NCI-H2171 (cell line): ENCODE measurements at places on chromosomes 13 and 19.

DNA sequence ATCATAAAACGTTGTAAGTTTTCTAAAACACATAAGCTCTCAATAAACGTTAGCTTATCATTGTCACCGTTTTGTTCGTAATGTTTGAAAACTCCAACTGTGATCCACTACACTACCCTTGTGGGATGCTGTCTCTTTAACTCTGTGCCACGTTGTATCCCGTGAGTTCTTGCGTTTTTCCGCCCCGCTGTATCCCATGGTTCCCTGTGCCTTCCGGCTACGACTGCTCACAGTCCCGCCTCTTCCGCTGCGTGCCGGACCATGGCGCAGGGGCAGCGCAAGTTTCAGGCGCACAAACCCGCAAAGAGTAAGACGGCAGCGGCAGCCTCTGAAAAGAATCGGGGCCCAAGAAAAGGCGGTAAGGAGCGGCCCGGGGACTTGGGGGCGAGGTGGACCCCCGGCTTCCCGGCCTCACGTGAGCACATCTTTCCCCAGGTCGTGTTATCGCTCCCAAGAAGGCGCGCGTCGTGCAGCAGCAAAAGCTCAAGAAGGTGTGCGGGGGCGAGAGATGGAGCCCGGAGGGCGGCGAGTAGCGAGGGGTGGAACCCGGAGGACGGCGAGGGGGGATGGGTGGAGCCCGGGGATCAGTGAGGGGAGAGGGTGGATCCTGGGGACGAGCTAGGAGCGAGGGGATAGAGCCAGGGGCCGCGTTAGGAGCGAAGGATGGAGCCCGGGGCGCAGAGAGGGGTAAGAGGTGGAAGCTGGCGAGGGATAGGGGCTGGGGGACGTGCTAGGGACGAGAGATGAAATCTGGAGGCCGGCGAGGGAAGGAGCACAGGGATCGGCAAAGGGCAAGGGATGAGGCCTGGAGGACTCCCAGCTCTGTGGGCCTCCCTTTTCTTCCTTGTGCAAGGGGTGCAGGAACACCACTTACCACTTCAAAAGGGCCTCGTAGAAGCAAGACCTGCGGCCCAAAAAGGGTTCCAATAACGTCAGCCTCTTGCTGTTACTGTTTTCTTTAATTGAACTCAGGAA, at the start of gene C19orf53:
TSS of gene C19orf53 (plus strand) at position 240 of the 975 bp plus-strand sequence. CDS start at position 262, 22 bp downstream.
- peak; percentile 76 for DNase-seq

- no peak for DNase-seq
Measured at GRCh38 chr19:39053276-39054090, 21.1 kb upstream of the FBXO27 start.

DNA sequence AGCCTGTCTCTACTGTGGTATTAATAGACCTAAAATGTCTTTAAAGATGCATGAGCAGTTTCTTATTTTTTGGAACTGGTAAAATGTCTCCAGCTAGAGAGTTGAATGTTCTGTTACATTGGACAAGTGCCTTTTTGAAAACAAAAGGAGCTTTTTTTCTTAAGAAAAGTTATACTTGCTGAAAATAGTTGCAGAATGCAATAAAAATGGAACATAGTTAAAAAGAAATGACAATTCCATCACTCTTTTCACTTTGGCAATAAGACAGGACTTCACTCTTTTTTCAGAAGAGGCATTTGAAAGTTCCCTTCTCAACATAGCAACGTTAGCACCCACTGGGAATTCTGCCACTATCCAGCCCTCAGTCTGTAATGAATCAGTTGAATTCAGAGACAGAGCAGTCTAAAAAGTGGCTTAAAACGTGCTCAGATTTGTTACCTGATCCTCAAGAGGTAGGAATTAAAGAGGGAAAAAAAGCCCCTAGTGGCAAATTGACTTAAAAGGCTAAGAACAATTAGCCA, 10.1 kb downstream of the RGCC start:
- no peak for DNase-seq

GRCh38 chr19:50790396-50790795, at the start of gene ACP4:
Gene ACP4 (plus strand): TSS chr19:50790415. CDS start chr19:50790415, 0 bp downstream.
- DNase-seq: no peak

DNA sequence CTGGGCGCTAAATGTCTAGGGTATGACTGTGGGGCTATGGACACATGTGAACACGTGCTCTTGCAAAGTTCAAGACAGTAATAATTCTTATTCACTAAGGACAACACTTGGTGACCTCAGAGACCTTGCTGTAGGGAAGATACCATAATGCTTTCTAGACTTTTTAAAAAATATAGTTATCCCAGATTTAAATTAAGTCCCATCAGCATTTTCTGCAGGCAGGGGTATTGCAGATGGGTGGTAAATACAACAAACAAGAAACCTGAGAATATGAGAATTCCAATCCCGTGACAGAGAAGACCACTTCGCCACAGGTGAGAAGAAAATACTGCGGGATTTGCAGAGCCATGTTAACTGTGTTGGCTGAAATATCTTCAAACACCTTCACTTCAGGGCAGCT, 65.2 kb downstream of the SLC15A1 start:
- no peak for DNase-seq

GRCh38 chr19:5340637-5341447, at the start of gene PTPRS:
Gene PTPRS (minus strand): TSS chr19:5340812. CDS start chr19:5286140, 54,672 bp downstream.
- DNase-seq: peak; percentile 92

DNA sequence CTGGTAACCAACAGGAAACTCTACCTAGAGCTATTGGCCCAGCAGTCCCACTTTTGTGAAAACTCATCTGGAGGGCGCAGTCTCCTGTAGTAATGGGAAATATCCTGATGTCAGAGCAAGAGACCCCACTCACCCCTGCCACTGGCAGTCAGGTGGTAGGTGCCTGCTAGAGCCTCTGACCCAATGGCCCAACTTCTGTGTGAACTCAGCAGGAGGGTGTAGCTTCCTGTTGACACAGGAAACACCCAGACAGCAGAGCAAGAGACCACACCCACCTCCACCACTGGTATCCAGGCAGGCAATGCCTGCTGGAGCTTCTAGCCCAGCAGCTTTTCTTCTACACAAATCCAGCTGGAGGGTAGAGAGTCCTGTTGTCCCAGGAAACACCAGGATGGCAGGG, 1176.8 kb upstream of the PRR20A start:
- no peak for DNase-seq

DNA sequence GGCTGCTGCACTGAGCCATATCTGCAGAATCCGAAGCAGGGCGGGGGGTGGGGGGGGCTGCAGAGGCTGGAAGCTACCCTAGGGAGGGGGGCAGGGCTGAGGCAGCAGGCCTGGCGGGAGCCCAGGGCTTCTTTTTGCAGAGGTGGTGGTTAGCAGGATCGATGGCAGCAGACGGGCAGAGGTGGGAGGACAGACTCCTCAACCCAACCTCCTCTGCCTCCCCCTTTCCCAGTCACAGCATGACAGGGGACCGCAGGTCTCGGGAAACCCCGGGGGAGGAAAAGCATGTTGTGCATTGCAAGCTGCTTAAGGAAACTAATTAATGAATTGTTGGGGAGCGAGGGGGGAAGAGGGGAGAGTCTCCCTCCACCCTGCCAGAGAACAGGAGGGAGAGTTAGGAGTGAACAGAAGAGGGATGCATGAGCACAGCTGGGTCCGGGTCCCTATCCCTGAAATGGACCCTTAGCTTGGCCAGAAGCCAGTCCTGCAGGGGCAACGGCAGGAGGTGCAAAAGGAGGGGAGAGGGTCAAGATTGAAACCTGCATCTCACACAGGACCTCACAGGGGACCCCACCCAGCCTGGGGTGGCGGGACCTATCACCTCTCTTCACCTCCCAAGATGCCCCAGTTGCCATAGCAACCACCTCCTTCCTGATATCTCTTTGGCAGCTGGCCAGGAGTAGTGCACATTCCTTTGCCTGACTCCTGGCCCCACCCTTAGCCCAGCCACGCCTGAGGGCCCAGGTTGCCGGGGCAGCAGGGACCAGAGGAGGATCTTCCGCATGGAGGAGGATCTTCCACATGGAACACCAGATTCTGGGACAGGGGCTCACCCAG, 1.8 kb downstream of the FXYD7 start:
- peak; percentile 80 for DNase-seq

DNA sequence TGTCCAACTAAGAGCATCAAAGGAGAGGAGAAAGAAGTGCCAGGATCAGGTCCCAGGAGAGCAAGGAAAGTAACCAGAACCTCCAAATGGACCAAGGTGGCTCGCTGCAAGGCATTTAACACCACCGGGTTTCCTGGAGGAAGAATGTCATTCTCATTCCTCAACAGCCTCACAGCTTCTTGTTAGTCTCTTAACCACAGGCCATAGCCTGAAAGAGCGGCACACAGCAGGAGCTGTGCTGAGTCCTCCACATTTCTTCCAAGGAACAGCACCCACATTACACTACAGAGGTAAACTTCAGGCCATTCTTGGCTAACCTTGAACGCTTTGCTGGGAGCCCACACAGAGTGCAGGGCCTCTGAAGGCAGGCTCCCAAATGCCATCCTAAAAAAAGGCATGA, 23.6 kb downstream of the DOCK9 start:
- DNase-seq: no peak

DNA sequence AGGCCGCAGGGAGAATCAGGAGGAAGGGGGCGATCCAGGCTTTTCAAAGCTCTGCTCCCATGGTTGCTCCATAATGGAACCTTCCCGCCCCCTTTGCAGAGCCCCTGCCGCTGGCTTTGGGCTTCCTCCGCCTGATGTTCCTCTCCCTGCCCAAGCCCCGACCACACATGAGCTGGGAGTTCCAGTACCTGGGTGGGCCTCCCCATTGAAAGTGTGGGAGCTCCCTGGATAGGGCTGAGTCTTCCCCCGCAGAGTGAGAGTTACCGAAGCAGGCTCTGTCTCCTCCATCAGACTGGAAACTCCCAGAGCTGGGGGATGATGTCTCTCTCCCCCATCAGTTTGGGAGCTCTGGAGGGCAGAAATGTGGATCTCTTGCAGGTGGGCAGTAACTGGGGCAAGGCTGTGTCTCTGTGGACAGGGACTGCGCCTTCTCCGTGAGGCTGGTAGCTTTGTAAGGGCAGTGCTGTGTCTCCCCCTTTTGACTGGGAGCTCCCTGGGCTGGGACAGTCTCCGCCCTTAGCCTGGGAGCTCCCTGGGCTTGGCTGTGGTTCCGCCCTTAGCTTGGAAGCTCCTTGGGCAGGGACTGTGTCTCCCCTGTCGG, 722 bp downstream of the DCAF15 start:
- no peak for DNase-seq
